Progenitor cell of endocrine pancreas (in vitro differentiated cells): ENCODE measurements at places on chromosomes 2 and 18. TPM values are rescaled to one million over a fixed set of nuclear protein-coding genes. Genes with fewer than 3 reads are reported as not detected.

The DOK6 gene
- total RNA-seq: 7.0 and 7.2 TPM in 2 replicates

The SPRED2 gene
- 36.6 and 38.6 TPM in 2 replicates for total RNA-seq

The EFEMP1 gene
- 37.6 and 43.9 TPM in 2 replicates for total RNA-seq

The RTP5 gene
- total RNA-seq: not detected in 2 replicates

The IL1RL2 gene
- total RNA-seq: not detected in 2 replicates

The ECEL1 gene
- total RNA-seq: 2.0 and 2.9 TPM in 2 replicates

The SPDYA gene
- 1.6 and 2.0 TPM in 2 replicates for total RNA-seq

The SUPT7L gene
- total RNA-seq: 47.6 and 48.1 TPM in 2 replicates

The L3MBTL4 gene
- total RNA-seq: 8.0 and 11.5 TPM in 2 replicates

The DCDC2C gene
- total RNA-seq: not detected in 2 replicates

The ELP2 gene
- 111 TPM in 2 replicates for total RNA-seq

The CAPG gene
- 56.1 and 56.5 TPM in 2 replicates for total RNA-seq

The SP140 gene
- 0.69 TPM in 1 of 2 replicates, not detected in the other for total RNA-seq

The SMAD4 gene
- 164 and 165 TPM in 2 replicates for total RNA-seq

The DUSP28 gene
- total RNA-seq: 4.9 and 6.4 TPM in 2 replicates

The ALK gene
- total RNA-seq: 0.11 TPM in 1 of 2 replicates, not detected in the other

The SYT4 gene
- total RNA-seq: 4.6 and 4.8 TPM in 2 replicates

The MGAT4A gene
- total RNA-seq: 33.5 and 37.6 TPM in 2 replicates

The DSG2 gene
- 119 and 120 TPM in 2 replicates for total RNA-seq

The IL36G gene
- total RNA-seq: not detected in 2 replicates

The GALR1 gene
- 2.9 and 4.0 TPM in 2 replicates for total RNA-seq

The CFAP65 gene
- 0.65 and 0.67 TPM in 2 replicates for total RNA-seq
